ENCODE measurements at places on chromosomes 2 and 18.

DNA sequence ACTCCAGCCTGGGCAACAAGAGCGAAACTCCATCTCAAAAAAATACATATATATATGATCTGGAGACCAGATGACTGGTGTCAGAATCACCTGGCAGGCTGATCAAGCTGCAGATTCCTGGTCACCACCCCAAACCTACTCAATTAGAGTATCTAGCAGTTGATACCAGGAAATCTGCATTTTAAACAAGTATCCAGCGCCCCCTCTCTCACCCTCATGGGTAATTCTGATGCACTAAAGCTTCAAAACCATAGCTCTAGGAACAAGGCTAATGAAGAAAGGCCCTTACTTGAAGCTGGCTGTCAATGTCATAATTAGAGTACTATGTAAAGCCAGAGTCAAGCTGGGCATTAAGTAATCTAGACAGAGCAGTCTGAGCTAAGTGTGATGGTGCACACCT is 25.0 kb upstream of the PCBP1 start:
- no peak for DNase-seq

- no peak for DNase-seq
These were observed 126.3 kb upstream of the BCL2L11 start for GRCh38 chr2:110994250-110994961.

GRCh38 chr2:98050070-98050469 is 36.9 kb upstream of the VWA3B start:
- DNase-seq = no peak

DNA sequence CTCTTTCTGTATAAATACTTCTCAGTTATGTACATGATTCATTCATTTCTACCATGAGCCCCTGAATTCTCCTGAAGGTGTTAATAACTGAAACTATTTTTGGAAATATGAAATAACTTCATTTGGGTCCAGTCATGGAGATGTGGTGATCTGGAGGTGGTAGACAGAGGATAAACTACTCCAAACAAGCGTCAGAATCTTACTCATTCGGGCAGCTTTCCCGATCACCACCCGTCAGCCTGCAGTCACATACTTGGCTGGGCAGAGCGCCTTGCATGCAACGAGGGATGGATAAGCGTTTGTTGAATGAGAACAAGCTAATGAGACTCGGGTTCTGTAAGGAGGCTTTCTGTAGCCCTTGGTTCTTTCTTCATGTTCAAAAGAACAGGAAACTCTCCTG is 222.7 kb downstream of the CD226 start:
- no peak for DNase-seq

GRCh38 chr2:223854741-223855140 is 17.4 kb upstream of the AP1S3 start:
- DNase-seq = no peak

- DNase-seq = peak; percentile 53
These were observed 111.0 kb downstream of the B3GNT2 start for GRCh38 chr2:62306751-62307468.

- DNase-seq = no peak
These were observed 1212.4 kb downstream of the LRP1B start for GRCh38 chr2:140918426-140918825.

DNA sequence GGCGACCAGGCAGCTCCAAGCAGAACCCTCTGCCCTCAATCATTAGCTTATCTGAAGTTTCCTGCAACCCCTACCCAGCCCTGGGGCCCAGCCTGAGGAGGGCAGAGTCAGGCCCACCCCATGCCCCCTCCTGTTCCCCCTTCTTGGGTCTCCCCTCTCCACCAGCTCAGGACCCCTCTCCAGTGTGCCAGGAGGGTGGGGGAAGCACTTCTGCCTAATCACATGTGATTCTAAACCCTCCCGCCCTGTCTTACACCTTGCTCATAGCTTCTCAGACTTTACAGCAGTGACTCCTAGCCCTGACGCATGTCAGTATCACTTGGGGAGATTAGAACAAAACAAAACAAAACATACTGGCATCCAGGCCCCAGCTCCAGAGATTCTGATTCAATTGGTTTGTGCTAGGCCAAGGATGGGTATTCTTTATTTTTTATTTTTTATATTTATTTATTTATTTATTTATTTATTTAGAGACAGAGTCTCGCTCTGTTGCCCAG is 42.5 kb upstream of the ASAP2 start:
- no peak for DNase-seq

DNA sequence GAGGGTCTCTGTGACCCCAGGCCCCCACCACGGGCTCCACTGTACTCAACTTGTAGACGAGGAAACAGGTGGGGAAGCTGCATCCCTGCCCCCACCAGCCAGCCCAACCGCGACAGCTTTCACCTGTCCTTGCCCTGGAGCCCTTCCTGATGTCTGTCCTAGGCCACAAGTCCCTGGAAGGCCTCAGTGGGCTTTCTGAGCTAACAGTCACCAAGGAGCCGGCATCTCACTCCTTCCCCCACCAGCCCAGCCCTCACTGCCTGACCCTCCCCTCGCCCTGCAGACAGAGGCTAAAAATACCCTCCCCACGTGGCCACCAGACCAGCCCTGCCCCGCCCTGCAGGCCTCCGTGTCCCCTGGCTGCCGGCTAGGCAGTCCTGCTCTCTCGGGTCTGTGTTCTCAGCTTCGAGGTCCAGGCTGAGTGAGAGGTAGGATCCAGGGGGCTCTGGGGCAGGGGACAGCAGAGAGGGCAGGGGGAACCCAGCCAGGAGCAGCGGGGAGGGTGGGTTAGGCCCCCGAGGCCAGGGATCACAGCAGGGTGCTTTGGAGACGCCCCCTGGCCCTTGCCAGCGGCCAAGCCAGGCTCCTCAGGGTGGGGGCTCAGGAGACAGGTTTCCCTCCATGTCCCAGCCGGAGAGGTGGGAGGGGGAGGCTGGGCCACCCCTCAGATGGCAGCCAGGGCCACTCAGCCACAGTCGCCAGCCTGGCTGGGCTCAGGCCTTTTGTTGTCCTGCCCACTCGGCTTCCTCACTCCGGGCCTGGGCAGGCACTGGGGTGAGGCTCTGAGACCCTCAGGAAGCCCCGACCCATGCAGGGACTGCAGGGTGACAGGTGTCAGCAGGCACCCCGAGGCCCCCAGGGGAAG is at the start of gene KLHL30:
Gene KLHL30 (plus strand): TSS at position 338 of the 865 bp plus-strand sequence. CDS start 2,087 bp downstream, outside the sequence.
- no peak for DNase-seq

GRCh38 chr2:177165061-177165583 is 47.5 kb upstream of the HNRNPA3 start:
- DNase-seq = no peak

- no peak for DNase-seq
These were observed 9.6 kb upstream of the ZAP70 start for GRCh38 chr2:97703741-97704140.

DNA sequence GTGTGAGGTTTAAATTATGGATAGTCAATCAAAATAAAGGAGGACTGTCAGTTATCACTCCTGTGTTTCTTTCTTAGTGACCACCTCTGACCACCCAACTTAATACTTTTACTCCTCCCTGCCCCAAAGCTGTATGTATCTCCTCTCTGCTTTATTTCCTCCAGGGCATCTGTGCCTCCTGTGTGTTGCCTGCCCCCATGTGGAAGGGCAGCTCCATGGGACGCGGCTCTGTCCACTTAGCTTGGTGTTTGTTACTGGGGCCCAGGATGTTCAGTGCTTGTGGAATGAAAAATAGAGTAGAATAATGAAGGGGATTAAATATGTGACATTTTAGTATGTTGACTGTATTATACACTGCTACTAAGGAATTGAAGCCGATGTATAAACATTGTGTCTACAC is 9.8 kb downstream of the ACP1 start:
- no peak for DNase-seq

DNA sequence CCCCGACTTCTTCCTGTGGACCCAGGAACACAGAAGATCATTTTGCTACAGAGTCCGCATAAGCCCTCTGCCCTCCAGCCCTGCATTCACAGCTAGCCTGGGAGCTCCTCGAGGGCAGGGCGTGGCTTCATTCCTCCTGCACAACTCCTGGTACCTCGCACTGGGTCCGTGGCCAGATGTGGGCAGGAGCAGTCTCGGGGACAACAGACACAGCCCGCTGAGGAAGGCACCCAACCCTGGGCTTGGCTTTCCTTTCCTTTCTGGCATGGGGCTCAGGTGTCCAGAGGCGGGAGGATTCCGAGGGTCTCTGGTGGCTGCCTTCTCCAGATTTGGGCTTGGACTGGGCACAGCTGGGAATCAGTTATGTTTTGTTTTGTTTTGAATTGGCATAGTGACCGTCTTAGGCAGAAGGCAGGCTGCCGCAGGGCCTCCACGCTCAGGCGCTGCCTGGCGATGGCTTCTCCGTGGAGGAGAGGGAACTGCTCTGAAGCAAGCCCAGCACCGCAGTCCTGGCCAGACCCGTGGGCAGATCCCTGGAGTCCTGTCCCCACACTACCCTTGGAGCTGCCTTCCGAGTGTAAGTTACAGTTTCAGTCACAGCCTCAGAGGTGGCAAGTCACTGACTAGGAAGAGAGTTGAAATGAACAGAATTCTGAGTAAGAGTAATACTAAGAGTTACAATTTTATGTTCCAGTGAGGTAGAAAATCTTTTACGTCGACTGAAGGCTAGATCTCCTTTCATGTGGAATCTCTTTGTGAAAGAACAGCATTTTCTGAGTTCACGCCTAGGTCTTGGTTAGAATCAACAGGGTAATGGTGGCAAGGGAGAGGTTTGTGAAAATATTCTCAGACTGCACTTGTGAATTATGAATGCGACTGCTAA is 47.9 kb downstream of the LDLRAD4 start:
- peak; percentile 40 for DNase-seq

DNA sequence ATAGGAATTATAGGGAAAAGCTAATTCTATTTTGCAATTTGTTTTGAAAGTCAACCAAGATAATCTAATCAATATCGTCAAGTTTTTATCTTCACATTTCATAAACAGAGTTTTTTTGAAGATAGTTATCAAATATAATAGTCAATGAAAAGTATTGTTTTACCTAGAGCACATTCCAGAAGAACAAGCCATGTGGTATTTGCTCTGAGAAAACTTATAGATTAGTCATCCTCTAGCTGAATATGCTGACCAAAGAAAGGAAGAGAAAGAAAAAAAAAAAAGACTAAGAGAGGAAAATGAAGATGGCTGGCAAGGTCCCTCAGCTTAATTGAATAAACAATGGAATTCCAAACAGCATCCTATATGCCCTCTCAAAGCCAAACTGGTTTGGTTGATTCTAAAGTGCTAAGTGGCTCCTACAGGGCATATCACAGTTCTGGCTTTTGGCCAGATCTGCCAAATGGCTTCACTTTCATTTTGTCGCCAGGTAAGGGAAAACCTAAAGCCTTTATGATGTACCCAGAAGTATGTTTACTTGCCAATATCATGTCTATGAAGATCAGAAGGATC is 132.6 kb downstream of the VWC2L start:
- DNase-seq = no peak

DNA sequence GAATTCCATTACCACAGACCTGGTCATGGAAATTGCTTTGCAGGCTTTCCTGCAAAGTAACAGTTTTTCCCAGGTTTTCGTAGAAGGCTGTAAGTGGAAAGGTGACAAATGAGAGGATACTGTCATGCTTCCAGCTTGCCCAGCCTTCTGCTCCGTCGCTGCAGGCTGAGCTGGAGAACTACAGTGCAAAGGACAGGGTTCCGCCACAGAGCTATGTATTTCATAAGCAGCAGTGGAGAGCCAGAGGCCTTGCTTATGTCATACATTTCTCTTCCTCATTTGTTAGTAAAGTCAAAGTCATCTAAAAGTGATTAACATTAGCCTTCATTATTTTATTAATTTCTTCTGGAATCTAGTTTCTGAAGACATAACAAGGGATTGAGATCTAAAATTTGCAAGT is 72.9 kb upstream of the RBM44 start:
- DNase-seq = no peak

DNA sequence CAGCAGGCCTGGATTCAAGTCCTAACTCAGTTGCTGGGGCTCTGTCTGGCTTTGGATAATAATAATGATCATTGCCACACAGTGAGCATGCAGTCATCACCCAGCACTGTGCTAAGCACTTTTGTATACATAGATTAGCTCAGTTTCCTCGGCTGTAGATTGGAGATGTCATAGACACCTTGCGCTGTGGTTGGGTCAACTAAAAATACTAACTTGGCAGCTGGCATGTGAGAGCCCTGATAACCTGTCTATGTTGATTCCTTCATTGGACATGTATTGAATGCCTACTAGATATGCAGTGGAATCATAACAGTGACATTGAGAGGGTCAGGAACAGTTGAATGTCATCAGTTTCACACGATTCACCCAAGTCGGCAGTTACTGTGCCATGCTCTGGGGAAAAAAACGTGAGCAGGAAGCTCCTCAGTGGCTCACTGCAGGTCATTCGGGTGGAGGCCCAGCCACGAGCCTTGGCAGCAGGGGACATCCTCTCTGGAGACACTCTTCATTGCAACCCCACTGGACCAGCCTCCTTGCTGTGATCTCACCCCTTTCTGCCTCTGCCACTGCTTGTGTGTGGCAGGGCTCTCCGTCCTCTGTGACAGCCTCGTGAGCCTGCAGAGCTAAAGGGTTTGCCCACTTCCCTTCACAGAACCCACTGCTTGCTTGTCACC is 85.3 kb downstream of the NPAS2 start:
- no peak for DNase-seq

DNA sequence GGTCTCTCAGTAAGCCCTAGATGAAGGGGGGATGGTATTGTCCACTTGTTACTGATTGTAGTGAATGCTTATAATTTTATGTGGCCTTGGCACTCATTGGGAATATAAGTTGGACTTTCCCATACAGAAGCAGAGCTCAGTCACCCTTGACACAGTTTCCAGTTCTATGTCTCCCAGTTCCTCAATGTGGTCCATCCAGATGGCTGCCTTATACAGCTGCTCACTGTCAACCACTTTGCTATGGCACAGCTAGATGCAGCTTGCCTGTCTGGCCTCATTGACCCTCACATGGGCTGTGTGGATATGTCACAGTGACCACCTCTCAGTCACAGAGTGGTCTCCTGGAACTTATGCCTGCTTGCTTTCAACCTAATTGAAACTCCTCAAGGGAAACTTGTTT is 21.7 kb downstream of the SLC39A6 start:
- DNase-seq = no peak

GRCh38 chr2:12251121-12251520 is 465.6 kb upstream of the TRIB2 start:
- no peak for DNase-seq

GRCh38 chr2:191274413-191274815 is 29.2 kb downstream of the MYO1B start:
- DNase-seq = no peak

DNA sequence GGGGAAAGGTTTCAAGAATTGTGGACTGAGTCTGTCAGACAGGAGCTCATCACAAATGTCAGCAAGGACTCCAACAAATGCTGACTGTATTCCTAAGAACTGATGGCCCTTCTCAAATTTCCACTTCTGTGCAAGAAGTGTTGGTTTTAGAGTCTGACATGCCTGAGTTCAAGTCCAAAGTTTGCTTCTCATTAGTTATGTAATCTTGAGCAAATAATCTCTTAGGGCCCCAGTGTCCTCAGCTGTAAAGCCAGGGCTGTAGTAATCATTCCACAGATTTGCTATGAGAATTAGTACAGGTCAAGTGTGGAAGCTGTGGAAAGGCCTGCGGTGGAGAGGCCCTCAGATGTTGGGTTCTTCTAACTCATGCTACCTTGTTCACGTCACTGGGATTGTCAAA is 23.9 kb downstream of the MEP1B start:
- DNase-seq = no peak
